ENCODE measurements at places on chromosomes 16 and 17. TPM values are rescaled to one million over a fixed set of nuclear protein-coding genes. Genes with fewer than 3 reads are reported as not detected.

CXCL16 gene
- total RNA-seq = 3.9 TPM

TEKT5 gene
- not detected for total RNA-seq

GRCh38 chr17:35265071-35265470 is 22.2 kb downstream of the SLFN5 start:
- DNase-seq = no peak

DNA sequence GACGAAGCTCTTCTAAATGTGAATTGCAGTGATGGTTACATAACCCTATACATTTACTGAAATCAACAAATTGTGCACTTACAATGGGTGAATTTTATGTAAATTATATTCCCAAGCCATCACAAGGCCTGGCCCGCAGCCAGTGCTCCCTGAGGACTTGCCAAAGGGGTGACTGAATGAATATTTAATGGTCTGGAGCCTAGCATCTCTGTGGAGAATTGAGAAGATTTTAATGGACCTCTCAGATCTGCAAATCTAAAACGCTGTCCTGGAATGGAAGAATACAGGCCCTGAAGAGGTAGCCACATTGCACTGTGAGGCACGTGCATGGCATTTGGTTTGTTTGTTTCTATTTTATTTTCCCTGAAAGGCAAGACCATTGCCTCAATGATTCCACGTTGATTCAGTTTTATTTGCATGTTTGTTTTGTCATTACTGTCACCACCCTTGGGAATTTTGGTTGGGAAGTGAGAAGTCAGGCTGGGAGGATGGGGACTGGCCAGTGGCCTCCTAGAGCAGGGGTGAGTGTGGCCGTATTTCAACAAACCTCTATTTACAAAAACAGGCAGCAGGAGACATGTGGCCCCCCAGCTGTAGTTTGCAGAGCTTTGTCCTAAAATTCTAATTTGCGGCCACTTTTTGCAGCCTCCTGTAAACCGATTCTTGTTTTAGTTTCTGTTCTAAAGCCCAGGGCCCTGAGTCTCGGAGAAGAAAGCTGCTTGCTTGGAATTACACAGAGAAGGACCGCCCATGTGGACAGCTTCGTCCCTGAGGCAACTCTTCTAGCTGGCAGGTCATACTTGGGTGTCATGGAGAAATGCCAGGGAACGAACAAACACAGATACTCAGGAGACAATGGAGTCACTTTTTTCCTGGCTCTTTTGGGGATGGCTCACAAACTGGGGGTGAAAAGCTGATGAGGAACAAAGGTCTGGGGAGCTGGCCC is 40.5 kb upstream of the GCSH start:
- no peak for DNase-seq

- no peak for DNase-seq
Measured at GRCh38 chr16:88941913-88942909, 34.8 kb downstream of the CBFA2T3 start.

DNA sequence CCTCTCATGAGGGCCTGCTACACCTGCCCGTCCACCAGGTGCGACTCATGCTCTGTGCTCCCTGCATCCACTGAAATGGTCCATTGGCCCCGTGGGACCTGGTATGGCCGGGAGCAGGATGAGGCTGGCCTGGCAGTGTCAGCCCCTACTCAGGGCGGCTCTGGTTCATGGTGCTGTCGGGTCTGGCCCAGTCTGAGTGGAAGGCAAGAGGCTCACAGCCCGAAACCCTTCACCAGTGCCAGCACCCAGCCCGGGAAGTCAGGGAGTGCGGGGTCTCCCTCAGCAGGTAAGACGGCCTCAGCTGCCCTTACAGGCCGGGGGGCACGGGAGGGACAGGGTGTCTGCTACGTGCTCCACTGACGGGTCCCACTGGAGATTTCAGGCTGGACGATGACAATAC is 40.5 kb upstream of the RASD1 start:
- DNase-seq = no peak

- DNase-seq = no peak
Measured at GRCh38 chr16:17777408-17777863, 306.7 kb upstream of the XYLT1 start.

- no peak for DNase-seq
Measured at GRCh38 chr16:86215233-86215978, 294.9 kb upstream of the FOXF1 start.
